NCI-H510A treated with DMSO at 0.1 percent for 48 hours (cell line): ENCODE measurements at places on chromosomes 3 and 15.

- DNase-seq, result peak; percentile 45
These were observed 57.8 kb downstream of the IMPG2 start for GRCh38 chr3:101262393-101263240.

DNA sequence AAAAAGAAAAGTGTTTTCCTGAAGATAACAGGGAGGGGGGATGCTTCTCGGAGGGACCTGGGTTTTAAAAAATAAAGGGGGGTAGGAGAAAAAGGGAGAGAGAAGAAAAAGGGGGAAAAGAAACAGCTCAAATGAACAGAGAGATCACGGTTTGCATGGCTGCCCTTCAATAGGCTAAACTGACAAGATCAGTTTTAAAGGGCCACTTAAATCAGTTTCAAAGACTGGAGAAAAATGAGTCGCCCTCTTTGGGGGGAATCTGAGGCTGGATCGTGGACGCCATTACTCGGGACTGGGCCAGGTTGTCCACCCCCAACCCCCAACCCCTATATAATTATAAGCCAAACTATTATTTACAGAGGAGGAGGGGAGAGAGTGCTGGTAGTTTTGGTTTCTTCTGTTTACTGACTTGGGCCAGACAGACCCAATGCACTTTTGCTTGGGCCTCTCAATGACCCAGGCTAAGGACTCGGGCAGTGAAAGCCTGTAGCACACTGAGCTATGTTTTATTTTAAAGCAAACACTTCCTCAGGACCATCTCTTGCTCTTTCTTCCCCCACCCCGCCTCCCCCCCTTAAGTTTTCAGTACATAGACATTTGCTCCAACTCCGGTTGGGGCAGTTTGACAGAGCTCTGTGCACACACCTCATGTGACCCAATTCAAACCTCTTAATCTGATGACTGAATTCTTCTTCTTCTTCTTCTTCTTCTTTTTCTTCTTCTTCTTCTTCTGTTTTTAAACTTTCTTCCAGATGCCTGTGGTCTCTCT lies 6.3 kb downstream of the NR2F2 start:
- no peak for DNase-seq

DNA sequence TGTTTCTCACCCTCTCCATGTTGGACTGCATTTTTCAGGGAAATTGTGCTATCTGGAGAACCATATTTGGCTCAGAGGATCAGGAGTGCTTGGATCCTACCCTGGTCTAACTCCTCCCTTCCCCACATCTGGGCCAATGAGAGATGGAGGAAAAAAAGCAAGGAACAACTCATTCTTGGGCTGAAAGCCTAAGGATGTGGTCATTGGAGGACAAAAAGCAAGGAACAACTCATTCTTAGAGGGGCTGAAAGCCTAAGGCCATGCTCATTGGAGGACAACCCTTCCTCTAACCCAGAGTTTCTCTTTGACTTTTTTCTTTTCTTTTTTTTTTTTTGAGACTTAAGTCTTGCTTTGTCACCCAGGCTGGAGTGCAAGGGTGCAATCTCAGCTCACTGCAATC lies 48.6 kb upstream of the CHRNB4 start:
- DNase-seq, result no peak

DNA sequence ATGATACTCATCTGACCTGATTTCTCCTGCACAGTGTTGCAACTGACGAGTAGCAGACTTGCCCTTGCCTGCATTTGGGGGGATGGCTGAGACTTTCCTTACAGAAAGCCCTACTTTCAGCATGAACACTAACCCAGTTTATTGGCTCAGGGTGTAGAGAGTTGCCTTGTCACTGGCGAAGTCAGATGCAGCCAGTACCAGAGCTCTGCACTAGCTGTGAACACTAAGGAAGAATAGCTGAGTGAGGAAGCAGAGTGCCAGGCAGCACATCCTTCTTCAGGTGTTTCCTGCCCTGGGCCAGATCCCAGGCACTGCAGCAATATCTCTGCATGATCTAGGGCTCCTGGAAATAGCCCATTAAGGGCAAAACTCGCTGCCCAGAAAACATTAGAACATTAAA lies 154.0 kb upstream of the SYNPR start:
- no peak for DNase-seq

DNA sequence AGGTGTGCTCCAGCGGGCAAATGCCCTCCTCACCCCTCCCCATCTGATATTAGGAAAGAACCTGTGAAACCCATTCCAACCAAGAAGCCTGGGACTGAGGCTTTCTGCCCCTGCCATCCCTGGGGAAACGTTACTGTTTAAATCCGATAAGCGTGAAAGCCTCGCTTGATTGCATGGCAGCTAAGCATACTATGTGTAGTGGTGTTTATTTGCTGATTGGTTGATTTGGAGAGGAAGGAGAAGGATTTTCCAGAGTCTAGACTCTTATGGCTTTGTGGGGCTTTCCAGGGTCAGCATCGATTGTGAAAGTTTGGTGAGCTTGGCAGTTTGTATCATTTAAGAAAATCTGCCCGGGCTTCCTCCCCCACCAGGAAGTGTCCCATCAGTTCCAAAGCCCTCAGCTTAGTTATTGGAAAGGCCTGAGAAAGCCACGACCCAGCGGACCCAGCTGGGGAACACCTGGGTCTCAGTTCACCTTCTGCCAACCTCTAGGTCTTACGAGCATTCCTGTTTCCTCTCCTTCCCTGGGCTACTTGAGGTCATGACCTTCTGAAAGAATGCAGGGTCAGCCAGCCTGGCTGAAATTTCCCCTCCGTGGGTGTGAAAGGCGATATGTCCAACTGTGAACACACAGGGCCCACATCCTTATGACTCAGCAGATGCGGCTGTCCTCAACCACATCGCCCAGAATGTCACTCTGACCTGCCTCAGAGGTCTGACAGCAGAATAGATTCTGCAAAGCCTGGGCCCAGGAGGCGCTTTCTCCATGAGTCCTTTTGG lies 62.8 kb upstream of the HERC1 start:
- no peak for DNase-seq

- no peak for DNase-seq
These were observed 162.4 kb downstream of the PLCL2 start for GRCh38 chr3:17047162-17047561.

DNA sequence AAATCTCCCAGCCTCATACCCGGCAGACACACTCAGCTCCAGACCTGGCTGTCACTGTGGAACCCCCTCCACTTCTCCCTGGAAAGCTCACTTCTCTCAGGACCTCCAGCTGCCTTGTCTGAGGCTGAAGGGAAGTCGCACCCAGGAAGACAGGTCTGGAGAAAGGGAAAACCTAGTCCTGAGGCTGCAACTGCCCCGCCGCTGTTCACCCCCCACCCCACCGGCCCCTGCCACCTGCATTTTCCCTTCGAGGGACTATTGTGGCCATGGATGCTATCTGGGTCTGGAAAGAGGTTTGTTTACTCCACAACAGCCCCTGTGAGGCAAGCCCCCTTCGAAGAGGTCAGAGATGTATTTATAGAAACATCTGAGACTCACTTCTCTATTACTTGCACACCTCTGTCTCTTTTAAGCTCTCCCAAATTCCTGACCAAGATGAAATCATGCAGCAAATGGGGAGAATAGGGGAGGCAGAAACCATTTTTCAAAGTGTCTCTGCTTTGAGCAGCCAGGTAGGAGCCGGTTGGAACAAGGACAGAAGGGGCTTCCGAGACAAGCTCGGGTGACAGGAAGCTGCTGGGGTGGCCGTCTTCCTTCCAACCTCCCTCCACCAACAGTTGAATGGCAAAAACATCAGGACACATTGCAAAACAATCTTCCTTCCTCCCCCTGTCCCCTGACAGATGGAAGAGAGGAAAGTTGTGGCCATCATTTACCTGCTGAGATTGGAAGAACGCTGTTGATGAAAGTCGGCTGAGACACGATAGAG lies 518 bp downstream of the COLQ start:
- DNase-seq, result no peak

GRCh38 chr3:72617424-72618024 lies 230.7 kb downstream of the SHQ1 start:
- no peak for DNase-seq

- no peak for DNase-seq
These were observed 57.6 kb downstream of the TAFA4 start for GRCh38 chr3:68874551-68875348.

GRCh38 chr15:99863550-99864198 lies 130.4 kb upstream of the LYSMD4 start:
- no peak for DNase-seq

- no peak for DNase-seq
These were observed 22.7 kb upstream of the SH3BP5 start for GRCh38 chr3:15355086-15355485.

DNA sequence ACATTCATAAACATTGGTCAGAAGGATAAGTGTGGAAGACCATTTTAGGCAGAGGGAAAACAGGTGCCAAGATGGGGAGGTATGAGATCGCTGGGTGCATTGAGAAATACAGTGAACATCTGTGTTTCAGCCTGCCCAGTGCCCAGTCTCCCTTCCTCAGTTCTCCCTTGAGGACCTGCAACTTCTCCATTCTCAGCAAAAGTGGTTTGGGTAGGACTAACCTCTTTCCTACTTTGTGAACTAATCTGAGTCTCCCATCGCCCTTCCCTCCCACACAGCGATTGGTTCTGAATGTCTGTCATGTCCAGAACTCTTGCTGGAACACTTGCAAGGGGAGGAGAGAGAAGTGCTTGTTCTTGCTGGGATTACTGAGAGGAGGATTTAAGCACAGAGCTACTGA lies 10.9 kb upstream of the CCNL1 start:
- DNase-seq, result no peak

DNA sequence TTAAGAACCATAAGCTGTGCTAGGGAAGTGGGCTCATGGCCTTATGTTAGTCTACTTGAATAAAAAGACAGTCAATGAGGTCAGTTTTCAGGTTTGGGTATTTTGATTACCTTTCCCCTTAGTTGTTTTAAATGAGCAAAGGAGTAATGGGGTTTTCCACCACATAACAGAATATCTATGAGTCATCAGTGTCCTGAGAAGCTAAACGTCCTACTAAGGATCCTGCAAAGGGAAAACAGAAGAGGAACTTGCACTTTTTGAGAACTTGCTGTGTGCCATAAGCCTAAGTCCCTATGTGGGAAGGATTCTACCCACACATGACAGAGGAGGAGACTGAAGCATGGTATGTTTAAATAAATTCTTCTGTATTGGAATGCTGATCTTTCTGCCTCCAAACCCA lies 292.8 kb upstream of the TMC3 start:
- DNase-seq, result no peak

GRCh38 chr3:184180165-184180564 lies 5.5 kb downstream of the AP2M1 start:
- no peak for DNase-seq

- DNase-seq, result no peak
These were observed 67.5 kb upstream of the AKAP13 start for GRCh38 chr15:85312929-85313331.

- no peak for DNase-seq
These were observed 1.2 kb downstream of the TBL1XR1 start for GRCh38 chr3:177196008-177196455.

- DNase-seq, result no peak
These were observed 7.4 kb upstream of the EIF4E3 start for GRCh38 chr3:71732637-71733036.

DNA sequence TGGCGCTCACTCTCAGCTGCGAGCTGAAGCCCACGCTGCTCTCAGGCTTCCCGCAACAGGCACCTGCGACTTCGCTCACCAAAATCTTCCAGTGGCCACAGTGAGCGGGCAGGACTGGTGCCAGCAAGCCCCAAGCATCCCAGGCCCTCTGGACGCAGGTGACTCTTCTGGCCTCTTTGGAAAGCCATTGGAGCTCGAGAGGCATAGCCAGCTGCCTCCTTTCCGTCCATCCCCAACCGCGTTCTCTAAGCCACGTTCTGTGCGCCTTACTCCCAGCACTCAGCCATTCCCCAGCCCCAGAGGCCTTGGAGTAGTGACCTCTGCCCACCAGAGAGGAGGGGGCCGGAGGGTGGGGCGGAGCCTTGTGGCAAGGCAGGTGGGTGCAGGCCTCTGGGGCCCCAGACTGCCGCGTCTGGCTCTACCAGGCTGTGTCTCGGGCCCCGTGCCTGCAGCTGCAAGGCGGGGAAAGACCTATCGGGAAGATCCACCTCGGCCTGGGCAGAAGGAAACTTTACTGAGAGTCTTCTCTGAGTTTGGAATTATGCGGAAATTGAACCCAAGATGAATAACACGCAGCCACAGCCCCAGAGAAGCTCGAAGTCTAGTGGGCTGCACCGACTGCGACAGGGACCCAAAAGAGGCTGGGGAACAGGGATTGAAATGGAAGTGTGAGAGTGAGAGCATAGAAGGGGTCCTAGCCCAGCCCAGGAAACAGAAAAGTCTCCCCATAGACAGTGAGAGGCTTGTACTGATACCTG lies 3.6 kb upstream of the SOX14 start:
- DNase-seq, result no peak

DNA sequence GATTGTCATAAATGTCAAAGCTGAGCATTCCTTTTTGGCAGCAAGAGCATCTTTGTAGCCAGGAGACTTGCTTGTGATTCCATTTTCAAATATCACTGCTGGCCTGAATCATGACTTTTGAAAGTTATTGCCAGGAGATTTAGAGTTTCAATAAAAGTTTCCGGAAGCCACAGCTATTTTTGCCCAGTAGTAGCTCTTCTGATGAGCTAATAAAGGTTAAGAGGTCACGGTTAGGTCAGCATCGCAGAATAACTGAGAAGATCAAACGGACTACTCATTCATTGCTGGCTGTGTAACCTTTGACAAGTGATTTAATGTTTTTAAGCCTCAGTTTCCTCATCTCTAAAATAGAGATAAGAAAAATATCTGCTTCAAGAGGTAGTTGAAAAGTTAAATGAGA lies 105.1 kb upstream of the ETV5 start:
- no peak for DNase-seq

GRCh38 chr3:44421280-44421679 lies 56.2 kb downstream of the ZNF445 start:
- no peak for DNase-seq

DNA sequence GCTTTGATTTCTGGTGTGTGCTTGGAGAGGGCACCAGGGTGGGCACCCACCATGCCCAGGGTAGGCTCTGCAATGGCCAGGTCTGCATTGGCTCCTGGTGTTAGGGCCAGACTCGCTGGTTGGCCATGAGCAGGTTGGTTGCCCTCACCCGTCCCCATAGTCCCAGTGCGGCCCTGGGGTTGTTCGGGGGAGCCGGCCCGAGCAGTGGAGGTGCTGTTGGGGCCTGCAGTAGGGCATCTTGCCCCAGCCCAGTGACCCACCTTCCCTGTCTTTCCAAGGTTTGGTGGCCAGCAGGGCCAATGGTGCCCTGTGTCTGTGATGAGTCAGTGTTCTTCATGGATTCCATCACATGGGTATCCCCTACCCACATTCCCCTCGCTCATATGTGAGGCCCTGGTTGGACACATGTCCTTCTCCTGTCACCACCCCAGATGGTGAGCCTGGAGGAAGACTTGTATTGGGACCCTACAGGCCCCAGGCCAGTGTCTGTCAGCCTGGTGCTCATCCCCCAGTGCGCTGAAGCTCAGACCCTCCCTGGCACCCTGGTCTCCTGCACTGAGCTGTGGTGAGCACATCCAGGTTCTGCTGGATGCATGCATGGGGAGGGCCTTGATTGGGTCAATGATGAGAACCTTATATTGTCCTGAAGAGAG lies 190.1 kb downstream of the UBE3A start:
- no peak for DNase-seq

DNA sequence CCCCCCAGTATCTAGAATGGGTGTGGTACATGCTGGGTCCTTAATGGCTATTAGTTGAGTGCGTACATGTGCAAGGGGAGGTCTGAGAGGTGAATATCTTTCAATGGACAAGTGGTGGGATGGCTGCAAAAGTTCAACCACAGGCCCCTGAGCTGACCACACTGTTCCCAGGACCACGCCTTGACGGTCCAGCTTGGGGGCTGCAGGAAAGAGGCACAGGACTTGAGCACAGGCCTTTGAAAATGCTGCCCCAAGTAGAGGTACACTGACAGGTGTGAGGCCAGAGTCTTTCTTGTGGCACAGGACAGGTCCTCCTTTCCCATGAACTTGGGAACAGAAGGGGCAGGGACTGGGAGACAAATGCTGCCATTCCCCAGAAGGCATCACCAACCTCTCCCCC lies 24.0 kb downstream of the AMOTL2 start:
- DNase-seq, result no peak
